ENCODE measurements at places on chromosomes 7 and 10. TPM values are rescaled to one million over a fixed set of nuclear protein-coding genes. Genes with fewer than 3 reads are reported as not detected.

DNA sequence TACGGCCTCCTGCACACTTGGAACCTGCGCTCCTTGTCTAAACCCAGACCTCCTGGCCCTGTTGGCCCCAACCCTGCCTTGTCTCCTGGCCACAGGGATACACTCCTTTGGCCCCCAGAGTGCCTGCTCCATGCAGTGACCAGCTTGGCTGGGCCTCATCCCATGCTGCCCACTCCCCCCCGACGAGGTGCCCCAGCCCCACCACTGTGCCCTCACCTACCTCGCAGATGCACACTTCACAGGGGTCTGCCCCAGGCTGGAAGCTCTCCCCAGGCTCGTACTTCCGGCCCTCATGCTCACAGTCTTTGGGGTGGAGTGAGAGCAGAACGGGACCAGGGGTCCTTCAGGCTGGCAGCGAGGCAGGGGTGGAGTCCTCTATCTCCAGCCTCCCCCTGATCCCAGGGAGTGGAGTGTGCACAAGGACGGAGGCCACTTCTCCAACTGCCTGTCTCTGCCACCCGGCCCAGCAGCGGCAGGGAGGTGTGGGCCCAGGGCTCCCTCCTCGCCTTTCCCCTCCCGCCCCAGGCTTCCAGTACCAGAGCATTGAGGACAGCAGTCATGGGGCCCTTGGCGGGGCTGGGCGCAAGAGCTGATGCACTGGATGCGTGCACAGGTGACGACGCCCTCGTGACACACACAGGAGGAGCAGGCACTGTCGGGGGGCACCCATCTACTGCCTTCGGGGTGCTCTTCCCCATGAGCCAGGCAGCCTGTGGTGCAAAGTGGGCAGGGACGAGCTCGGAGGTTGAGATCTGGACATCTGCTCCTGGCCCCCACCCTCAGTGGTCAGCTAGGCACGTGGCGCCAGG lies 22.1 kb downstream of the ATP6V1F start:
- DNase-seq = no peak
- H3K36me3 ChIP-seq = no peaks in the 10 kb centered on the region
- peaks cover 6% of the 10 kb centered on the region for H3K27me3 ChIP-seq
- H3K4me3 ChIP-seq = no peak overlapping the region

DNA sequence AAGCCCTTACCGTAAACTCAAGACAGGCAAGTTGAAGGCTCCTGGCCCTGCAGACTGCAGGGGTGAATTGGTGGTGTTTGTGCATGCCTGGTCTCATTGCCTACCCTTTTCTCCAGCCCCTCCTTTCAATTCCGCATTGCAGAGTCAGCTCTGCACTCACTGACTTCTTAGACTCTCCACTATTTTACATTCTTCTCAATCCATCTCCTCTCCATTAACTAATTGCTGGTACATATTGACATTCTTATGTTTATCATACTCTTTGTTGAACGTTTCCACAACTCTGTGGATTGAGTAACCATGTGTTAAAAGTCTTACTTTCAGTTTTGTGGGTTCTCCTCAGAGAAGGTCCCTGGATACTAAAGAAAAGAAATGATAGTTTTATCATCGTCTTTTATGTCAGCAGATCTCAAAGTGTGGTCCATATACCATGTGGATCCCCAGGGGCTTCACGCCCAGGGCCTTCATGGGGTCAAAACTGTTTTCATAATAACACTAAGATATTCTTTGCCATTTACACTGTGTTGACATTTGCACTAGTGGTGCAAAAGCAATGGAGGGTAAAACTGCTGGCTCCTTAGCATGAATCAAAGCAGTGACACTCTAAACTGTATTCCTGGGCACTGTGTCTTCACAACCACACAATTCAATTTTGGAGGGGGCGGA lies 135.4 kb upstream of the FZD1 start:
- no peak overlapping the region for H3K27ac ChIP-seq
- H3K4me3 ChIP-seq = no peak overlapping the region
- DNase-seq = no peak
- H3K4me1 ChIP-seq = no peaks in the 10 kb centered on the region
- H3K27me3 ChIP-seq = no peaks in the 10 kb centered on the region

DNA sequence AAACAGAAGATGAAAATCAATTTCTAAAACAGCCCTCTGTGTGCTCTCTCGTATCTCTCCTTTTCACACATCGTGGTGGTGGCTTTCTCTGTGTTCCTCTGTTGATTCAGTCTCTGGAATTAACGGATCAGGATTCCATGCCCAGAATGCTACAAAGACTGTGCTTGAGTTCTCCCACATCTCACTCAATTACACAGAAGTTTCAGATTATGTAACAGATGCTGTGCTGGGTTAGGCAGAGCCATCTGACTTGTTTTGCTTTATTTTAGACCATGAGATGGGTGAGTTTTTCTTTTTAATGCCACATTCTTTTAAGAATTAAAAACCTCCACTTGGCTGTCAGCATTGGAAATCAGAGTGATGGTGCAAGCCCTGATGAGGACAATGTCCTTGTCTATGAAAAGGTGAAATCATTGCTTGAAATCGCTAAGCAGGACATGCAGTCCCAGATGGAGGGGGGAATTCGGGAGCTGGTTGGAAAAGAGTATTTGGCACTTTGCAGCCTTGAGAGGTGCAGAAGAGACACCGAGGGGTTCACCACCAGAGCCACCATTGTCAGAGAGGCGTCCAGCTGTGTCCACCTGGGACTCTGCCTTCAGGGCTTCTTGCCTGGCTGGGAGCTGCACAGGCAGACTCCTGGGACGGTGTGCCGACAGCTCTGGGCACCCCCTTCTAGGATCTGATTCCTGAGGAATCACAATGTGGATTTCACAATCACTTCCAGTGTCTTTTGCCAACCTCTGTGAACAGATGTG lies 80.4 kb downstream of the EGFR start:
- DNase-seq = no peak
- H3K36me3 ChIP-seq = no peaks in the 10 kb centered on the region
- H3K27ac ChIP-seq = no peak overlapping the region

- no peak for DNase-seq
- no peaks in the 10 kb centered on the region for H3K36me3 ChIP-seq
- no peaks in the 10 kb centered on the region for H3K4me1 ChIP-seq
- peaks cover 3% of the 10 kb centered on the region for H3K27me3 ChIP-seq
These were observed 219.1 kb downstream of the SEC23IP start for GRCh38 chr10:120111628-120112027.

DNA sequence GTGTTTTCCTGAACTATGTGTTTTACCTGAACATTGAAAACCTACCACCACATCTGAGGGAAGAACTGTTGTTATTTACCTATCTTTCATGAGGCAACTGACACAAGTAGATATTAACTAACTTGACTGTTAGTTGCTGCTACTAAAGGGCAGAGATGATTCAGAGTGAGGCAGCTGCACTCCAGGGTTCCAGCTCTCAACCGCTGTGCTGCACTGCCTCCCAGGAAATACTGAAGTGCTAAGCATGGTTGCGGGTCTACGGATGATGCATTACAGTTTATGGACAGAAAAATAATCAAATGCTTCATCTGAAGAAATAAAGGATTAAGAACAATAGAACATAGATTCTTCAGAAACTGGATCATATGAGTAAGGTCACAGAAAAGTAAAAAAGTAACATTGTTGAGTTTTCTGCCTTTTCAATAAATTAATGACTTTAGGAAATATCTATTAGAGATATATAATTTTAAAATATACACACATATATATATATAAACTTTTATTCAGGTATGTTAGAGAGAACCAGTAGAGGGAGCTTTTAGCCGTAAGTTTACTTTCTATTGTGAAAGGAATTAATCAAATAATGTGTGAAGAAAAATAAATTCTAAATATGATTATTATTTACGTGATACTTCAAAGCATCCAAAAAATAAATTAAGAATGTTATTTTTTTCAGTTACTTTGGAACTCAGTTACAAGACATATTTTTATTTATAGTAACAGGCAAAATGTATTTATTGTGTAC lies 620.0 kb downstream of the CNTNAP2 start:
- no peaks in the 10 kb centered on the region for H3K4me1 ChIP-seq
- no peak overlapping the region for H3K27ac ChIP-seq

GRCh38 chr7:47047384-47047783 lies 534.5 kb downstream of the TNS3 start:
- no peak overlapping the region for H3K4me3 ChIP-seq
- no peaks in the 10 kb centered on the region for H3K4me1 ChIP-seq
- DNase-seq = no peak
- no peaks in the 10 kb centered on the region for H3K36me3 ChIP-seq
- H3K27ac ChIP-seq = no peak overlapping the region

DNA sequence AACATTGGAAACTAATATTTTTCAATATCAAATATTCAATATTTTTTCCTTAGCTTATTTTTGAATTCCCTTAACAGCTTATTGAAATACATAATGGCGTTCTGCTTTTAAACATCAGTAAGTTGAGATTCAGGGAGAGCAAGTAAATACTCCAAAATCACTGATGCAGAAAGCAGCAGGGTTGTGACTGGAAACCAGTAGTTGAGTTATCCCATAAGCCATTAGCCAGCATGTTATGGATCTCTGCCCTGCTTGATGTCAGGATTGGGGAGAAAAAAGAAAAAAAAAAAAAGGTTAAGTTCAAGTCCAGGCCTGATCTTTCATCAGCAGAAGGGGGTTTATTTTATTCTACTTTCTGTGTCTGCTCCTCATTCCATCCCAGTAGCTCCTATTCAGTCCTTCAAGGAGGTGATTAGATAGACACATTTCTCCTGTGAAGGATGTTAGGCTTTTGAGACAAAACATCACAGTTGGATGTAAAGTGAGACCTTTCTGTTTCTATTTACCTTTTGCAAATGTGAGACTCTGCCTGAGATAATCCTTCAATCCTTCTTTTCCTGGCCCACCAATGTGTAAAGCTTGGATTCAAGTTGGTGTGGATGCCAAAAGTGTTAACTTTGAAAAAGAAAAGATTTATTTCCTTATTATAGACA lies 110.9 kb upstream of the HDAC9 start:
- H3K4me1 ChIP-seq = no peaks in the 10 kb centered on the region
- no peak overlapping the region for H3K4me3 ChIP-seq
- H3K27ac ChIP-seq = no peak overlapping the region
- no peak for DNase-seq

DNA sequence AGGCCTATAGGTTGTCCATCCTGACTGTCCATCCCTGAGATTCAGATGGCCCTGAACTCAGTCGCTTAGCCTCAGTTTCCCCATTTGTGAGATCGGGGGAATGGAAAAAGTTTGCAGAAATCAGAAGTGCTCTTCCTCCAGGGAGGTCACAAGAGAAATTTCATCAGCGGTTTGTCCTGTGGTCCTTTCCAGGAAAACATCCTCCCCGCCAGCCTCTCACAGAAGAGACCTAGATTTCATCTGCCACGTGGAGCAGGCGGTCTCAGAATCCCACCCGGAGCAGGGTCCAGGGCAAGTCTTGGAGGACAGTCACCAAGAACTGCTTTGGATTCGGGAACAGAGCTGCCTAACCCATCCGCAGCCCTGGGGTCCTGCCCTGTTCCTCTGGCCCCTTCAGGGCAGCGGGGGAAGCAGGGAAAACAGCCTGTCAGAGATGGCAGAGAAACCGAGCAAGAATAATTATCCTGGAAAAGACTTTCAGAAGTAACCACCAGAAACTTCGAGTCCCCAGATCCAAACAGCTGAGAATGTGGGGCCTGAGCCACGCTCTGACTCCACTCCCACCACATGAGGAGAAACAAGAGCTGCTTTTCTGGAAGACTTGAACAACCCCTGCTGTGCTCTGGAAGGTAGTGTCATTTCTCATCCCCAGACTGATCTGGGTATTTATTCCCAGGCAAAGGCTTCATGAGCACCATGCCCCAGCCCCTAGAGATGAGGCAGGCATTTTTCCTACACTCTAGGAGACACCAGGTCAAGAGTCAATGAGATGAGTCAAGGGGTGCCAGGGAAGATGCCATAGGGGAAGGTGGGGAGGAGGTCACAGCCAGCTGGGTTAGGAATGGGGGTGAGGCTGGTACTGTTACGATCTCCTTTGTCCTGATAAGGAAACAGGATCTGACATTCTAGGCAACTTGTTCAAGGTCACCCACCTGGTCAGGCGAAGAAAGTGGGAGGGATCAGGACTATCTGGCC lies 1.1 kb upstream of the TNS3 start:
- peaks cover 33% of the 10 kb centered on the region for H3K27me3 ChIP-seq
- DNase-seq = no peak
- H3K27ac ChIP-seq = no peak overlapping the region

- H3K27me3 ChIP-seq = no peaks in the 10 kb centered on the region
- no peak for DNase-seq
- peaks cover 61% of the 10 kb centered on the region for H3K4me1 ChIP-seq
- no peak overlapping the region for H3K4me3 ChIP-seq
These were observed 12.3 kb downstream of the STAMBPL1 start for GRCh38 chr10:88892222-88892967.

DNA sequence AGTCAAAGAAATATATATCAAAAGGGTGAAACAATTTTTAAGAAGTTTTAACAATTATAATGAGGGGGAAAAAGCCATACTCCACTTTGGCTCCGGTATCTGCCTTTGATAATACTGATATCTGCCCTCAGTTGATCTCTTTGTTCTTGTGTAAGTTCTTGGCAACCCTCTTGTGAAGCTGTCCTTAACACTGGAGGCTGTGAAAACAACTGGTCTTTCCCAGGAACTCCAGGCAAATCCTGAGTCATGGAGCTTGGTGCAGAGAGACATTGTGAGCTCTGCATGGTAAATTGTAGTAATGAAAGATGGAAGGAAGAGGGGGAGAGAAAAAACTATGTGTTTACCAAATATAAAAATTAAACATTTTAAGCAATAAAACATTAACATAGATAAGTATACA lies 11.9 kb upstream of the ERVW-1 start:
- no peak for DNase-seq
- H3K4me3 ChIP-seq = no peak overlapping the region
- H3K36me3 ChIP-seq = peaks cover 23% of the 10 kb centered on the region

- no peak for DNase-seq
- H3K27ac ChIP-seq = no peak overlapping the region
- H3K36me3 ChIP-seq = no peaks in the 10 kb centered on the region
These were observed 2.6 kb upstream of the OPN4 start for GRCh38 chr10:86651631-86652331.

DNA sequence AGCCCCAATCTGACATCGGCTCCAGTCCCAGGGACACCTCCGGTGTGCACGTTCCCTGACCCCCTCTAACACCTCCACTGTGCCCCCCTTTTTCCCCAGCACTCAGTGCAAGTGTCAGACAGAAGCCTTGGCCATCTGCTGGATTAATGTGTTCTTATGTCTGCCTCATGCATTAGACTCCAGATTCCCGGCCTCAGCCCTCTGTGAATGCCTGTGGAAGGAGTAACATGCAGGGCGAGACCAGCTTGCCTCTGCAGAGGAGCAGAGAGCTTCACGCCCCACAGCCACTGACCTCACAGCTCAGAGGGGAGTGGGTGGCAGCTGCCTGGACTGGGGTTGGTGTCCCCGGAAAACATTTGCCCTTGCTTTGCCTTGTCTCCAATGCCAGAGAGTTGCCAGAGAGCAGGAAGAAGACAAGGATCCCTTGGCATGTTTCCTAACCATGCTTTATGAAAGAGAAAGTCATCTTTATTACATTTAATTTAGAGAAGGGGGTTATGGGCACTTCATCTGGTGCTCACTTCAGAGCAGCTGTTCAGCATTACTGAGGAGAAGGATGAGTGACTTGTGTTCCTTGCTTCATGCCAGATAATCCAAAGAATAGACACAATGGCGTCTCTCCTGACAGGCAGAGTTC lies 91.6 kb upstream of the CXCL12 start:
- no peaks in the 10 kb centered on the region for H3K27me3 ChIP-seq
- H3K4me1 ChIP-seq = no peaks in the 10 kb centered on the region
- H3K27ac ChIP-seq = no peak overlapping the region
- no peaks in the 10 kb centered on the region for H3K36me3 ChIP-seq
- no peak overlapping the region for H3K4me3 ChIP-seq

MAT1A gene
- total RNA-seq = not detected

RBP3 gene
- total RNA-seq = not detected

OR2A12 gene
- not detected for total RNA-seq

SPDYE16 gene
- 0.30 TPM for total RNA-seq

ANKRD22 gene
- total RNA-seq = 0.17 TPM

PNLIPRP1 gene
- not detected for total RNA-seq

SND1 gene
- total RNA-seq = 141 TPM
